ENCODE measurements at places on chromosomes 6 and 20.

DNA sequence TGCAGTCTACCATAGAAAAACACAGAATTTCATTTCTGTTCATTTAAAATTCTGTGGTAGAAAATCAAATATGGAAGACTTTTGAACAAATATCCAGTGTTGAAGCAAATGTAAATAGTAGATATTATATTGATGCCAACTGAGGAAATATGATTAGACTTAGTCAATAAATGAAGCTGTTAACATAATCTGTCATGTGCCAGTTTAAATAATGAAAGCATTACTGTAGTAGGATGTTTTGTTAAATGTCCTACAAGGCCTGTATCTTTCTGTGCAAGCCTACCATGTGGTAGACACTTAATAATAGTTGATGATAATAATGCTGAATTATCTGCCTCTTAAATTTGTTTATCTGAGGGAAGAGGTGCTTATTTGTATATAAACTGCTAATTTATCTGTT lies 55.9 kb downstream of the CBFA2T2 start:
- DNase-seq = no peak

DNA sequence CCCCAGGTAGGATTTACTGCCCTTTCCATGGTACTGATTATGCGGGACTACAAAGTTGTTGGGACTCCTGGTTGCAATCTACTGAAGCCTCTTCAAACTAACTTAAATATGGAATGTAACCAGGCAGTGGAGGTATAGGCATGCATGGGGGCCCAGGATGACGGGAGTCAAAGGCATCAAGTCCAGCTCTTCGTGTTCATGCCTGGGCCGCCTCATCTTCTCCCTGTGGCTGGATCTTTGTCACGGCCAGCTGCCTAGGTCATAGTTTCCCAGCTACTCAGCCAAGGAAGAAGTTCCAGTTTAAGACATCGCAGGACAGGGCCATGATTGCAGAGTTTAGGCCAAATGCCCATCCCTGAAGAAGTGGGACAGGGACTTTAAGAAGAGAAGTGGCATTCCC lies 20.5 kb downstream of the LYRM2 start:
- DNase-seq = no peak

GRCh38 chr6:148703900-148704299 lies 42.9 kb upstream of the UST start:
- DNase-seq = peak; percentile 37

DNA sequence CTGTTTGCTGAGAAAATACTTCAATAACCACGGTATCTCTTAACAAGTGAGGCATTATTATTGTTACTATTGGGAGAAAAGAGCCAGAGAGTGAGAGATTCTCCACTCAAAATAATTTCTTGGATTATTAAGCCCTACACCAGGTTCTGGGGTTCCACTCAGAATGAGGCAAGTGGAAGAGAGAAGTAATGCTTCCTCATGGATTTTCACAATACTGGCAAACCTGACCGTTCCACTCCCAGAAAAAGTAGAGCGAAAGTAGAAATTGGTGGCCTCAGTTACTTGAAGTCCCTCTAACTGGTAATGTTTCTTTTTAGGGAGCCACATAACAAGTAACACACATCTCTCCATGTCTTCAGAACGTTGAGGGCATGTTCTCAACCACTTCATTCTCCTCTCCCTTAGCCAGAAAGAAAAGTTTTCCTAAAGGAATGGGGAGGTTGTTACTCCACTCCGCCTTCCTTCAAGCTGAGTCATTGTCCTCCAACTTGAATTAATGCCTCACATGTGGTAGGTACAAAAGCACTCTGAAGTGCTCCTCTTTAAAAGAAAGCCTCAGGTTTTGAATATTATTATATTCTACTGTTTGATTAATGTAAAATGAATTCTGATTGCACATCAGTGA lies 1.9 kb downstream of the BAG2 start:
- DNase-seq = peak; percentile 63

DNA sequence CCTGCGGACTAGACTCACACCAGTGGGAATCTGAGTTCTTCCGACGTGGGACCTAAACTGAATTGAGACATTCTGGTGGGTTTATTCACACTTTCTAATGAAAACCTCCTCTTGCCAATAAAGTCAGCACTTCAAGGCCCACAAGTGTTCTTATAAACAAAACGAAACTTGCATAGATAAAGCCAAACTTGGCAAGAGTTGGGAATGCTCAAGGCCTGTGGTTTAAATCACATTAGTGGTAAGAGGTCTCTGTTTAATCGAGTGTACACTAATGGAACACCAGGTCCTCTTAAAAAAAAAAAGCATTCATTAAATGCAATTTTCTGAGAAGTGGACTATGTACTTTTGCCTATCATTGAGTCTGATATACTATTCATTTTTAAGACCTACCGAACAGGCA lies 143.3 kb downstream of the SMOC2 start:
- no peak for DNase-seq

DNA sequence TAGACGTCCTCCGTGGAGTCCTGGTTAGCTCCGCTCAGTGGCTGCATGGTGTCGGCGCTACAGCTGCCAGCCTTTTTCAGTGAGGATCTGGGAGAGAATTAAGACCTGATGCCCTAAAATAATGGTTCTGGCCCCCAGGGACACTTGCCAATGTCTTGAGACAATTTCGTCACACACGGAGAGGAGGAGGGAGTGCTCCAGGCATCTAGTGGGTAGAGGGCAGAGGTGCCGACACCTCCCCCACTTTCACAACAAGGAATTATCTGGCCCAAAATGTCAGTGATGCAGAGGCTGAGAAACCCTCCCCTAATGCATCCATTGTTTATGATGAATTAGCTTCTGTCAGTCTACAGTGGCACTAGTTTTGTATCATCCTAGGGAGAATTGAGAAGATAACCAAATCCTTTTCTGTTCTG lies 24.4 kb downstream of the TMEM181 start:
- no peak for DNase-seq

DNA sequence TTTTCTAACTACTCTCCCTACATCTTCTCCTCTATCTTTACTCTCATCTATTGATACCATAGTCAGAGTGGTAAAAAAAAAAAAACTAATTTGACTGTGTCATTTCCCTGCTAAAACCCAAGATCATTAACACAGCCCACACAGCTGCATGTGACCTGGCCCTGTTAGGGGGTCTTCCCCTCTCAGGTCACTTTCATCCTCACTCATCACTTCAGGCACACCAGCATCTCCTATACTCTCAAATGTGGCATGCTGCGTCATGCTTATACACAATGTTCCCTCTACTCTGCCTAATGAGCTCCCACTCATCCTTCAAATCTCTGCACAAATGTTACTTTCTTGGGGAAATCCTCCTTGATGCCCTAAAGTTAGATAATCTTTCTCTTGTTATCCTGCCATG lies 86.8 kb downstream of the CDK19 start:
- no peak for DNase-seq

- DNase-seq = peak; percentile 47
Observed at GRCh38 chr6:296151-297122, 4.2 kb downstream of the DUSP22 start.

GRCh38 chr6:157314705-157315321 lies 8.5 kb downstream of the TMEM242 start:
- DNase-seq = peak; percentile 86

- no peak for DNase-seq
Observed at GRCh38 chr20:36547186-36548005, 6.1 kb downstream of the MYL9 start.
